ENCODE measurements at places on chromosomes 1 and 21. TPM values are rescaled to one million over a fixed set of nuclear protein-coding genes. Genes with fewer than 3 reads are reported as not detected.

GRCh38 chr1:7899741-7900140 lies 40.9 kb downstream of the TNFRSF9 start:
- peaks cover 5% of the 10 kb centered on the region for H3K4me1 ChIP-seq
- H3K27me3 ChIP-seq: no peaks in the 10 kb centered on the region
- no peak for DNase-seq
- no peaks in the 10 kb centered on the region for H3K36me3 ChIP-seq
- no peak overlapping the region for H3K4me3 ChIP-seq

GRCh38 chr1:47478090-47478489 lies 40.2 kb downstream of the FOXD2 start:
- peaks cover 17% of the 10 kb centered on the region for H3K4me1 ChIP-seq
- no peaks in the 10 kb centered on the region for H3K36me3 ChIP-seq
- H3K27me3 ChIP-seq: no peaks in the 10 kb centered on the region
- H3K4me3 ChIP-seq: no peak overlapping the region

DNA sequence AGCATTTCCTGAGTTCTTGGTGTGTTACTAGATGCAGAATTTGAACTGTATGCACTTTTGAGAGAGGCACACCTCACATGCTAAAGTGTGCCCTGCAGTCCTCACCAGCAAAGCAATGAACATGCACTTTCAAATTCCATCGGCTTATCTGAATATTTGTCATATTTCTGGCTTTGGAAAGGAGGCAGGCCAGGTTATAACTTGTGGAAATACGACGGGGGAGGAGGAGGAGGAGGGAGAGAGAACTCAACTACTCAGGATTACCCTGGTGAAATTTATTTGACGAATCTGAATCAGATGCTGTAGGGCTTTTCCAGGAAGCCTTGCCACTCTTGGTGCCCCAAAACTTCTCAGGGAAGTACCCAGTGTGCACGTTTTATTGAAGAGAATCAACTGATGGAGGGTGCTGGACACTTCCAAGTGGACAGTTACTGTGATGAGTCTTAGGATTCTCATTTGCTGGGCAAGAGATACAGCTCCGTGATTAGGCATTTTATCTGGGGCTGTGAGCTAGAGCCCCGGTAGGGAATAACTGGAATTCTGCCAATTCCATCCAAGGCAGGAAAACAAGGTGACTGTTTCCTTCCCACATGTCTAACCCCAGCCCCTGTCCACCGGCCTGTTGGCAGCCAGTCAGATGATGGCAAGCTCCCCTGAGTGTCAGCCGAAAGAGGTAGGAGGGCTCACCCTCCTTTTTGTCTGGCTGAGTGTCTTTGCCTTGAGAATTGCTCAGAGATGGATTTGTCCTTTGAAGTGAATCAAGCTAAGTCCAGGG lies 3.8 kb downstream of the PDPN start:
- no peaks in the 10 kb centered on the region for H3K27me3 ChIP-seq
- H3K27ac ChIP-seq: peak overlapping the region; percentile 0
- H3K4me3 ChIP-seq: no peak overlapping the region
- no peaks in the 10 kb centered on the region for H3K36me3 ChIP-seq
- H3K4me1 ChIP-seq: peaks cover 22% of the 10 kb centered on the region

DNA sequence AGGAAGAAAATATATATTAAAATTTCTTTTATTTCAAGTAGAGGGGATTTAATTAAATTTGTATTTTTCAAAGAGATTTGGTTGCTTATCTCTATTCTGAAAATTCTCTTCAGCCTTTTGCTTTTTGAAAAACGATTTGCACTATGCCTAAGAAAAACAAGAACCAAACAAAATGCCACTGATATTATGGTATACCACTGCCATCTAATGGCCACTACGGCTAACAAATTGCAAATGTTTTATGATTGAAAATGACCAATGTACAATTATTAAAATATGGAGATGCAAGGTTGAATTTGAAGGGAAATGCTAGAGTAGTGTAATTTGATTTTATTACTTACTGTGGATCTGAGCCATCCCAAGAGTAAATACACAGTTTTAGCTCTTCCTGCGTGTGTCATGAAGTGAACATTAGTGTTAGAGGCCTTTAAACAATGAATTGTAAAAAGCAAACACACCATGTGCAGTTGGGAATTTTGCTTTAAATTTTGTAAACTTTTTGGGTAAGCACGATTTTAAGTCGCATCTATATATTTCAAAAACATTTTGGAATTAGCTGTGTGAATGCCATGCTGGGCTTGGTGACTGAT lies 137.4 kb upstream of the USP25 start:
- no peaks in the 10 kb centered on the region for H3K4me1 ChIP-seq
- H3K27me3 ChIP-seq: no peaks in the 10 kb centered on the region
- H3K4me3 ChIP-seq: no peak overlapping the region
- H3K36me3 ChIP-seq: no peaks in the 10 kb centered on the region
- no peak overlapping the region for H3K27ac ChIP-seq

- DNase-seq: no peak
- H3K27ac ChIP-seq: no peak overlapping the region
- no peaks in the 10 kb centered on the region for H3K36me3 ChIP-seq
- peaks cover 14% of the 10 kb centered on the region for H3K4me1 ChIP-seq
Observed at GRCh38 chr1:171254859-171255258, 6.6 kb downstream of the FMO1 start.

The OR10R2 gene
- not detected for total RNA-seq

The EVA1B gene
- 21.5 TPM for total RNA-seq

The COA6 gene
- 8.1 TPM for total RNA-seq

DNA sequence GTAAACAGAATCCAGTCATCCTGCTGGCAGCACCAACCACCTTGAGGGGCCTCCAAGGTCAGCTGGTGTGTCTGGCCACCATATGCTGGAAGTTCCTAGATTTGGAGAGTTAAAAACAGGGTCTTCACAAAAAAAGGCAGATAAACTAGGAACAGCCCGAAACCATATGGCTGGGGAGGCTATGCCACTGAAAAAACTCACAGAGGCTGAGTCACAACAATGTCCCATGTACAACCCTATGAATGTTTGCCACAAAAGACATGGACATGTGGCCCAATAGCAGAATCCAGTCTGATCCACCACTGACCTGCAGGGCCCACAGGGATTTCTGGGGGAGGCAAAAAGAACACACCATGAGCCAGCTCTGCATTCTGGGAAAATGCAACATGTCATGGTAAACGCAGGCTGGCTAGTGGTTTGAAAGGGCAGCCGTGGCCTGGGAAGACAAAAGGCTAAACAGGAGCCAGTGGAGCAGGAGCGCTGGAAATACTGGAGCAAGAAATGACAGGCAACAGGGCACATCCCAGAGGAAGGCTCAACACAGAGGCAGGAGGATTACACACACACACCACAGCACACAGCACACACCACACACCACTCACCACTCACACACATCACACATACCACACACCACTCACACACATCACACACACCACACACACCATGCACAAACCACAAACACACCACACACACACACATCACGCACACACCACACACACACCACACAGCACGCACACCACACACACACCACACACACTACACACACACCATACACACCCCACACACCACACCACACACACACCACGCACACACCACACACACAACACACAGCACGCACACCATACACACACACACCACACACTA lies 55.4 kb downstream of the HSF2BP start:
- H3K27ac ChIP-seq: no peak overlapping the region
- H3K36me3 ChIP-seq: no peaks in the 10 kb centered on the region

The NOS1AP gene
- total RNA-seq: 9.9 TPM

DNA sequence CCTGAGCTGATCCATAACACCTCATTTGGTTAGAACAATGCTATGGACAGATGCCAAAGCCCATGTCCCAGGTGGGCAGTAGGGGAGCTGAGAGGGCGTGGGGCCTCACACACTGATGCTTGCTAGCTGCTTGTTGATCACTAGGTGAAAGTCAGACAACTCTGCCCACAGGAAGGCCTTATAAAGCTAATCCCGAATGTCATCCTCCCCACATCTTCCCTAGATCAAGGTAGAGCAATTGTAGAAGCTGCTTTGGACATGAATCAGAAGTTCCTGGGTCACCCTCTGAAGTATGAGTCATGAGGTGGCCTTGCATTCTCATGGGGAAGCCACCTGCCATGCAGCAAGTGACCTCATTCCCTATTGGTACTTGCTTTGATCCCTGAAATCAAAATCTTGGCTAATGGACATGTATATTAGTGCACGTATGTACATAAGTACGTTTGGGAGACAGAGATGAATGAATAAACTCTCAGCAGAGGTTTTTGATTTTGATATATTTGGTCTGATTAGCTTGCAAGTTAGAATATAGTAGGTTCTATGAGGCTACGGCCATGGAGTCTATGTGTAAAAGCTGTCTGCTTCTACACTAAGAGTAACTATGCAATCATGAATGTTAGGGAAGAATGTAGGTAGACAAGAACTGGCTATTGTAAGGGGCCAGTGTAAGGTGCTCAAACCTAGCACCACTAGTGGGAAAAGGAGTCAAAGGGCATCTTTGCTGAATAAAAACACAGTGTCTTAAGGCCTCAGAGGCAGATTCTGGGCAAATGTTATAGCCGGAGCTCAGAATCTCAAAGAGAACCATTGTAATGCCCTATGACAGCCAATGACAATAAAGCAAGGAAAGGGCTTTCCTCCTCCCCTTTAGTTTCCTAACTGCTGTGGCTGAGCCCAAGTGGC lies 52.6 kb downstream of the ABCA4 start:
- no peaks in the 10 kb centered on the region for H3K36me3 ChIP-seq
- H3K4me1 ChIP-seq: peaks cover 56% of the 10 kb centered on the region
- H3K27ac ChIP-seq: peak overlapping the region; percentile 88
- no peak overlapping the region for H3K4me3 ChIP-seq
- DNase-seq: peak; percentile 61
